ENCODE measurements at places on chromosomes 2 and 18. TPM values are rescaled to one million over a fixed set of nuclear protein-coding genes. Genes with fewer than 3 reads are reported as not detected.
A peak's percentile ranks its signal among the peaks of the same experiment; 100 is the strongest.

Gene YWHAQ
- total RNA-seq, result 76.9 TPM

- peak overlapping the region; percentile 66 for H3K27ac ChIP-seq
- no peak overlapping the region for H3K4me3 ChIP-seq
- peaks cover 8% of the 10 kb centered on the region for H3K4me1 ChIP-seq
- no peaks in the 10 kb centered on the region for H3K36me3 ChIP-seq
These were observed 35.4 kb downstream of the LBH start for GRCh38 chr2:30266705-30267104.

- H3K4me3 ChIP-seq, result no peak overlapping the region
- no peaks in the 10 kb centered on the region for H3K36me3 ChIP-seq
- no peak overlapping the region for H3K27ac ChIP-seq
- DNase-seq, result no peak
These were observed 193.7 kb downstream of the TRIB2 start for GRCh38 chr2:12910431-12910830.

DNA sequence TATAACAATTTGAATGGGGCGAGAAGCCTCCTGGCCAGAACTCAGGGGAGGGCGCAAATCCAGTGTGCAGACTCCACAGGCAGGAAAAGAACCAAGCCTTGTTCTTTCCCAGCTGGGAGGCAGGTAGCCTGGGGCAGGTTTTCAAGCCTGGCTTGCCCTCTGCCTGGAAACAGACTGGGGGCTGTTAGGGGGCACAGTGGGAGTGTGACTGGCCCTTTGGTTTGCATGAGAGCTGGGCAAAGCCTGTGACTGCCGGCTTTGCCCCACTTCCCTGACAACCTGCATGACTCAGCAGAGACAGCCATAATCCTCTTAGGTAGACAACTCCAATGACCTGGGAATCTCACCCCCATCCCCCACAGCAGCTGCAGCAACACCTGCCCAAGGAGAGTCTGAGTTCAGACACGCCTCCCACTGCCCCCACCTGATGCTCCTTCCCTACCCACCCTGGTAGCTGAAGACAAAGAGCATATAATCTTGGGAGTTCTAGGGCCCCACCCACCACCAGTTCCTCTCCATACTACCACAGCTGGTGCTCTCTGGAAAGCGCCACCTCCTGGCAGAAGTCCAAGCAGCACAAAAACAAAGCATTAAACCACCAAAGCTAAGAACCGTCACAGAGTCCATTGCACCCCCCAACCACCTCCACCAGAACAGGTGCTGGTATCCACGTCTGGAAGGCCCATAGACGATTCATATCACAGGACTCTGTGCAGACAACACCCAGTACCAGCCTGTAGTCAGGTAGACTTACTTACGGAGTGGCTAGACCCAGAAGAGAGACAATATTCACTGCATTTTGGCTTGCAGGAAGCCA, 402.5 kb downstream of the STK39 start:
- no peaks in the 10 kb centered on the region for H3K4me1 ChIP-seq
- no peak overlapping the region for H3K4me3 ChIP-seq
- H3K27me3 ChIP-seq, result no peaks in the 10 kb centered on the region
- peak; percentile 78 for DNase-seq

GRCh38 chr2:100197631-100198153, 55.3 kb upstream of the AFF3 start:
- peak; percentile 67 for DNase-seq
- no peaks in the 10 kb centered on the region for H3K4me1 ChIP-seq
- H3K4me3 ChIP-seq, result no peak overlapping the region

Gene TFCP2L1
- total RNA-seq, result 10.0 TPM

- no peaks in the 10 kb centered on the region for H3K27me3 ChIP-seq
- H3K4me3 ChIP-seq, result no peak overlapping the region
- no peak for DNase-seq
- H3K4me1 ChIP-seq, result no peaks in the 10 kb centered on the region
- no peak overlapping the region for H3K27ac ChIP-seq
These were observed 117.3 kb downstream of the ARL6IP6 start for GRCh38 chr2:152835674-152836073.
